Colonic mucosa (tissue), 4 donors: ENCODE measurements at places on chromosomes 3 and 15. TPM values are rescaled to one million over a fixed set of nuclear protein-coding genes. Genes with fewer than 3 reads are reported as not detected.
A peak's percentile ranks its signal among the peaks of the same experiment; 100 is the strongest.

PPARG gene
- total RNA-seq = 85.2 TPM

ELL3 gene
- 34.9 TPM for total RNA-seq

CACNA2D3 gene
- total RNA-seq = 0.42 TPM

PLD1 gene
- 81.3 TPM for total RNA-seq

CCR3 gene
- total RNA-seq = not detected

GOLGA6D gene
- not detected for total RNA-seq

ATP2B2 gene
- 0.11 TPM for total RNA-seq

CNTN6 gene
- 0.11 TPM for total RNA-seq

SLC22A13 gene
- 0.27 TPM for total RNA-seq

IREB2 gene
- total RNA-seq = 52.4 TPM

EFHB gene
- total RNA-seq = 1.7 TPM

MUC20 gene
- 58.1 TPM for total RNA-seq

NANOGP8 gene
- not detected for total RNA-seq

ZNF385D gene
- total RNA-seq = 1.5 TPM

ACKR4 gene
- not detected for total RNA-seq

ACTC1 gene
- total RNA-seq = 4.9 TPM

RASL12 gene
- 3.1 TPM for total RNA-seq

DNA sequence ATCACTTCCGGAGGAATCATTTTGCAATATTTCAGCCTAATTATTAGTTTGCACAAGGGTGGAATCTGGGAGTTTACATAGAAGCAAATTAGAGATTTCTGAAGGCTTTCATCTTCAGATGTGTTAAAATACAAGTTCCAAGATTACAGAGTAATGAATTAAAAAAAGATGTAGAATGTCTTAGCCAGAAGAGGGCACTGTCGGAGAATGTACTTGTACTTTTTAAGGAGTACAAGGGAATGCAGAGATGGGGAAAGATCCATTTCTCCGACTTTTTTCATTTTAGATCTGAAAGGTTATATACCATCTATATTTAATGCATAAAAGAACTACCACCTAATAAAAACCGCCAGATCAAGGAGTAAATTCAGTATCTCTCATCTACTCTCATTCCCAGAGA lies 43.1 kb upstream of the WDR5B start:
- no peak for DNase-seq

- no peak for DNase-seq
Observed at GRCh38 chr15:28208583-28208982, 109.5 kb upstream of the OCA2 start.

- DNase-seq = no peak
Observed at GRCh38 chr3:98730338-98730737, 32.8 kb upstream of the ST3GAL6 start.

- DNase-seq = no peak
Observed at GRCh38 chr3:153396581-153396980, 234.6 kb downstream of the RAP2B start.

DNA sequence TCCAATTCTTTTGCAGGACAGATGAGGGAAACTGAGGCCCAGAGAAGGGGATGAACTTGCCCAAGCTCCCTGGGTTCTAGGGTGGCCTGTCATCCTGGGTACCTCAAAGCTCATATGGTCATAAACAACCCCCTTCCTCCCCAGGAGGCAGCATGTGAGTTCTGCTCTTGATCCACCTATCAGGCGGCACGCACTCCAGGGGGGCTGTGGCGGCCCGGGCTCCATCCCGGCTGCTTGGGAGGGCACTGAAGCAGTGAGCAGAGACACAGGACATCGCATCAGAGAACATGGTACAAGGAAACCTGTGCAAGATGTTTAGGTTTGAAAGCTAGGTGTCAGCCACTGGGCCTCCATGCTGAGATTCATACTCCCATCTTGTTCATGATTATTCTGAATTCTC lies 34.2 kb downstream of the CPN2 start:
- DNase-seq = no peak

GRCh38 chr15:34297059-34297458 lies 40.5 kb downstream of the SLC12A6 start:
- DNase-seq = no peak

DNA sequence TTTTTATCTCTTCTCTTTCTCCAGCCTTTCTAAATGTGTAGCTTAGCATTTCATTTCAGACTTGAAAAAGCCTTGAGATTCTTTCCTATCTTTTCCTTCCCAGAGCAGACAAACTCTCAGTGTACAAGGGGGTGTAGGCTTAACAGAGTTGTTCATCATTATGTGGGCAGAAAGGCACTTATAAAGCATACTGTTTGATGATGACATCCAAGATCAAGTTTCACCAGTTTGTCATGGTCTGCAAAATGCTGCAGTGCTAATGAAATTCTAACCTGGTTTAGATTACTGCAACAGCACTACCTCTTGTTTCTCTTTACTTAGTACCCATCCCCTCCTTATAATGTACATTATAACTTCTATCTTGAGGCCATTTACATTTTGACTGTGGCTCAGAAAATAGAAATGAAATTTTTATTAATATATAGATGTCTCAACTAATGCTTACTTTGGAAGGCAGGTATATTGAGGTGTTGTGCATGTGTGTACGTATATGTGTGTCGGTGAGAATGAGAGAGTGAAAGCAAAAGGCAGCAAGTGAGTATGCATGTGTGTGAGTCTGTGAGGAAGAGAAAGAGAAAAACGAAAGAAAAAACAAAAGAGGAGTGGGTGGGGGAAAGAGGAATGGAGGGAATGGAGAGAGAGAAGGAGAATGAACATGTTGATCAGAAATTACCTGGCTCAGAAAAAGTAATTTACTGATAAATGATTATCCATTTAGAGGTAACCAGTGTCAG lies 1043.6 kb downstream of the TUSC7 start:
- DNase-seq = no peak

DNA sequence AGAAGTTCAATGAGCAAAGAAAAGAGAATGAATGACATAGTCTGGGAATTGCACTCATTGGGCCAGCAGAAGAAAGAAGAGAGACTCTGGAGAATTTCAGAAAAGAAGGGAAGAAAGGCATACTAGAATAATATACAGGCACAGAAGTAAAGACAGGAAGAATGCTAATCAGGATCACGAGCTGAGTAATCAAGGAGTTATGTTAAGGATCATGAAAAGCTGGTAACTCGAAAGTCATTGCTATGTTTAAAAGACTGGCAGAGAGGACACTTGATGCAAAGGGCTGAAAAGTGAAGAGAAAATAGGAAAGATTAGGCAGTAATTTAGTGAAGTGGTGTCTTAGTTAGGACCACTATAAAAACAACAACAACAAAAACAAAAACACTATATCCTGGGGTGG lies 284.1 kb downstream of the ZBBX start:
- DNase-seq = no peak

DNA sequence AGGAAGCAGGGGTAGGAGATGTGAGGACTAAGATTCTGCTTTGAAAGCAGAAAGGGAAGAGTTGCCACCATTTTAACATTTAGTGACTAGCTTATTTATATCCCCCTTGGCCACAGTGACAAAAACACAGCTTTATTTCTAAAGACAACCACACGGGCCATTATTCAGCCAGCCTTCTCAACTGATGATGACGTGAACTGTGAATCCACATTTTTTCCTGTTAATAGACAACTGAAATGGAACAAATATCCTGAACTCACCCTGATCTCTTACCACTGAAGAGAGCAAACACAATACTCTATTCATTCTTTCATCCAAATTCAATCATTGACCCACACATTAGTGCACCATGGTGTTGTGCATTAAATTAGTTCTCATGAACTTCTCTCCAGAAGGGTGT lies 145.1 kb downstream of the TNIK start:
- no peak for DNase-seq

GRCh38 chr3:188832146-188832545 lies 339.6 kb upstream of the TPRG1 start:
- DNase-seq = no peak

GRCh38 chr3:99659032-99659431 lies 20.6 kb downstream of the COL8A1 start:
- DNase-seq = no peak

DNA sequence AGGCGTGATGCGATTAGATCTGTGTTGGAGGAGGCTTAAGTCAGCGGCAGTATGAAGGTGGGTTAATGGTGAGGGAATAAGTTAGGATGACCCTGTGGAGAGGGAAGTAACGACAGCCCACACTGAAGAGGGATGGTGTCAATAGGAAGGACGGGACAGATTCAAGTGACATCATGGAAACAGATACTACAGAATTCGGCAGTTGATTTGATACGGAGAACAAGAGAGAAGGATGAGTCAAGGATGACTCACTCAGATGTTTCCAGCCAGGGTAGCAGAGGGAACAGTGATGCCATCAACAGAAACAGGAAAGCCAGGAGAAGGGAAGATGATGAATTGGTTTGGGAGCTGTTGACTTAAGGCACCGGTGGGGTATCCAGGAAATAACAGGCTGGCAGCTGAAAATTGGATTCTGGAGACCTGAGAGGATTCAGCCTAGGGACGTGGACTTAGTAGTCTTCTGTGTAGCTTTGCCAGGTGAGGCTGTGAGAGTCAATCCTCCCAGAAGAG lies 38.0 kb downstream of the SHC4 start:
- no peak for DNase-seq

DNA sequence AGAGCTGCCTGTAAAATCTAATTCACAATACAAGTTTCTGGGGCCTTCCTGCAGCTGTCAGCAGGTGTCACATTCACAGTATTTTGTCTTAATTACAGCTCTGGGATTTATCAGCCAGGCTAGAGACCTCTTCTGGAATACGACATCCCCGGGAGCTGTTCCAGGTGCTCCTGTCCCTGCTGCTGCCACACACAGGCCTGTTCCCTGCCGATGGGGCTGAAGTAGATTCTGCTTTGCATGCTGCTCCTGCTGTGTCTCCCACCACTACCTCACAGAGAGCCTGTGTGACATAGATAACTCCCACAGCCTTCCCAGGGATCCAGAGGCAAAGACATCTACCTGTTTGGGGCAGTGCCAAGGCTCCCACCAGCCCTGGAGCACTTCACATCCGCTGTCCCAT lies 20.4 kb downstream of the COLQ start:
- no peak for DNase-seq

GRCh38 chr3:113953677-113954076 lies 5.9 kb downstream of the ZDHHC23 start:
- no peak for DNase-seq

GRCh38 chr3:183008800-183009199 lies 28.5 kb upstream of the DCUN1D1 start:
- no peak for DNase-seq

DNA sequence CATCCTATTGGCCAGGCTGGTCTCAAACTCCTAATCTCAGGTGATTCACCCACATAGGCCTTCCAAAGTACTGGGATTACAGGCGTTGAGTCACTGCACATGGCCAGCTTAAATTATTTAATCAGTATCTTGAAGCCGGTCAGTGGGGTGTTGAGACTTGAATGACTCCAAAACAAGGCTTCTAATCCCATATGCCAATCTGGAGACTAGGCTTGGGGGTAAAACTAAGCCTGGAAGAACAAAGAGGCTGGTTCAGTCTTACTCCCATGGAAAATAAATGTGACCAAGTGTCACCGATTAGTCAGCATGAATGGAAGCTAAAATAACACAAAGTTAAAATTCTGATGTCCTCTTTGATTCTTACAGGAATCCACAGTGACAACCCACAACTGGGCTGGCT lies 509.1 kb downstream of the FOXP1 start:
- no peak for DNase-seq

GRCh38 chr3:15796771-15797641 lies 773 bp downstream of the ANKRD28 start:
- no peak for DNase-seq

DNA sequence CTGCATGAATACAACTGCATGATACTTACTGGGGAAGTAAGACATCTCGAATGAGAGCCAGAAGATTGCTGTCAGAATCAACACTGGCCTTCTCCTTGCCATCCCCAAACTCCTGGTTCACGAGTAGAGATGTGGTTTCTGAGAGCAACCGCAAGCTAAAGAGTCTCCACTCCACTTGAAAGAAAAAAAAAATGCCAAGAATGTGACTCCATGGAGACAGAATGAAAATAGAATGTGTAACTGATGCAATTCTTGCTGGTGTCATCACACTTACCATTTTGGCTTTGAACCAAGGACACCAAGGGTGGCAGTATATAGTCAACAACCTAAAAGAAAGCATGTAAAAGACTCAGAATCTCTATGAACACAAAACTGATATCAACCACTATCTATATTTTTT lies 280.4 kb downstream of the ULK4 start:
- no peak for DNase-seq

DNA sequence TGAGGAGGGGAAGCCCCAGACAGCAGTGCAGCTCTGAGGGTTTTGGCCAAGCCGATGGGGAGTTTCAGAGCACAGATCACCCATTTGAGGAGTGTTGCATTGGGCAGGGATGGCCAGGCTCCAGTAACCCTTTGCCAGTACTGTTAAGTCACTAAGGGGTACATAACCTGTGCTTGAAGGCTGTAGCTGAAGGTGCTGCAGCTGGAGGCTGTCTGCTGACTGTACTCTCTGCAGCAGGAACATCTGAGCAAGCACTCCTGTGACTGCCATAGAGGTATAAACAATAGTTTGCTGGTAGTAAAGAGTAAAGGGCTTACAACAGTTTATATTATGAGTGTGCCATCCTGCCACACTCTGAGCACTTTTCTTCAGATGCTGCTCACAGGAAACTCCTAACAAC lies 297.8 kb downstream of the EPHA3 start:
- no peak for DNase-seq

- peak; percentile 85 for DNase-seq
Observed at GRCh38 chr15:80856809-80857377, 77.7 kb downstream of the CEMIP start.

DNA sequence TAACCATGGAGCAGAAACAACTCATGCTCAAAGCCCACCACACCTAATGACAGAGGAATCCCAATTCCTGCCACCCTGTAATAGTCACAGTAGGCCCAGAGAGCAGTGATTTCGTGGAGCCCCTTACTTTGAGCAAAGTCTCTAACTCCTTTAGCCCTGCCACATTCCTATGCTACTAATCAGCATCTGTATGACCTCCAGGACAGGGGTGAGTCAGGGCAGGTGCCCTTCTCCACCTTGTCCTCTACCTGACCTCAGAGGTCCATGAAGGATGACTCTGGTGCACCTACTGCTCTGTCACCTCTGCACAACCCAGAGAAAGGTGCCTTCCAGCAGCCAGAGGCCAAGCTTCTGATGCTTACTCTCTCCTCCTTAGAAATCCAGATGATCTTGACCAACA lies 6.1 kb upstream of the SCG3 start:
- DNase-seq = no peak

DNA sequence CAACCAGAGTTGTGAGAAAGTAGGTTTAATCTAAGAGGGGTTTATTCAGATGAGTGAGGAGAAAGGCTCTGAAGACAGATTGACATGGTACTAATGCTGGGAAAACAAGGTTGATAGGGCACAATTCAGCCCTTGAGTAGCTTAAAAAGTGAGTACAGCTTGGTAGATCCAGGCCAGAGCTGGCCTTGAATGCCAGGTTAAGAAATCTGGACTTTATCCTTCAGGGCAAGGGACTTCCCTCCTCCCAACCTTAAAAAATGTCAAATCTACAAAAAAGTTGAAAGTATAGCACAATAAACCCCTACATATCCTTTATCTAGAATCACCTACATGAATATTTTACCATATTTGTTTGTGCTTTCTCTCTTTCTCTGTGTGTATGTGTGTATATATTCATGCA lies 7.9 kb downstream of the TM4SF18 start:
- no peak for DNase-seq
